ENCODE measurements at places on chromosomes 3 and 15.

GRCh38 chr15:37093480-37094332, 6.6 kb downstream of the MEIS2 start:
- DNase-seq, result no peak

- DNase-seq, result no peak
These were observed 157.8 kb downstream of the SV2B start for GRCh38 chr15:91257746-91258414.

- DNase-seq, result no peak
These were observed 15.9 kb downstream of the EMC7 start for GRCh38 chr15:34085746-34086145.

- no peak for DNase-seq
These were observed 61.1 kb downstream of the AMOTL2 start for GRCh38 chr3:134312873-134313846.

GRCh38 chr3:184368586-184369183, 7.2 kb downstream of the POLR2H start:
- DNase-seq, result no peak

- DNase-seq, result no peak
These were observed 19.5 kb downstream of the SHF start for GRCh38 chr15:45168286-45168685.

Data from activated CD4-positive, alpha-beta T cell treated with anti-CD3 and anti-CD28 coated beads for 4 hours (primary cell).